Activated CD8-positive, alpha-beta memory T cell treated with anti-CD3 and anti-CD28 coated beads, Interleukin-2, amount 10 ng/mL, durations not matched to agents 7 days and 5 days (primary cell): ENCODE measurements at places on chromosomes 13 and 19. TPM values are rescaled to one million over a fixed set of nuclear protein-coding genes. Genes with fewer than 3 reads are reported as not detected.

DNA sequence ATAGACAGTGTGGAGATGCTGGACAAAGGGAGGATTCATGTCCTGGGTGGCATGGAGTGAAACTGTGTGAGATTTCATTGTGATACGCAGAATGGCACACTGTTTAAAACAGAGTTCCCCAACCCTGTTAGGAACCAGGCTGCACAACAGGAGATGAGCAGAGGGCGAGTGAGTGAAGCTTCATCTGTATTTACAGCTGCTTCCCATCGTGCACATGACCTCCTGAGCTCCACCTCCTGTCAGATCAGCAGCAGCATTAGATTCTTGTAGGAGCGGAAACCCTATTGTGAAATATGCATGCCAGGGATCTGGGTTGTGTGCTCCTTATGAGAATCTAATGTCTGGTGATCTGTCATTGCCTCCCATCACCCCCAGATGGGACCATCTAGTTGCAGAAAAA lies 72.5 kb downstream of the RAP2A start:
- DNase-seq, result no peak

DNA sequence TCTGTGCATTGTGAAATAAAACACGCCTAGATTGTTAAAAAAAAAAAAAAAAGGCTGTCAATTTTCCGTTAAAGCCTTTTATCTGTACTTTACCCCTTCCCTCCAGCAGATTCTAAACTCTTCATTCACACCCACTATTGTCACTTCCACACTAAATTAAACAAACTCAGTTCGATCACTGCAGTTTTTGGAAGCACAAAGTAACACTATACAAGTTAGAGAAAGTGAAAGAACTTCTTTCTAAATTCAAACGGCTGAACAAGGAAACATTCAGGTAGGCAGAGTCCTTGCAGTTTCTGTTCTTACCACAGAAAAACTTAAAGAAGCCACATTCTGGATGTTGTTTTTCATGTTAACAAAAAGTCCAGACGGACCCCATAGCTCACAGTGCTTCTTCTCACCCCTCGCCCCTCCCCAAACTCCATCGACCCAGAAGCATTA lies 27.5 kb upstream of the UBE2L5 start:
- DNase-seq, result no peak

GRCh38 chr19:28465371-28466086 lies 747.4 kb downstream of the UQCRFS1 start:
- no peak for DNase-seq

DNA sequence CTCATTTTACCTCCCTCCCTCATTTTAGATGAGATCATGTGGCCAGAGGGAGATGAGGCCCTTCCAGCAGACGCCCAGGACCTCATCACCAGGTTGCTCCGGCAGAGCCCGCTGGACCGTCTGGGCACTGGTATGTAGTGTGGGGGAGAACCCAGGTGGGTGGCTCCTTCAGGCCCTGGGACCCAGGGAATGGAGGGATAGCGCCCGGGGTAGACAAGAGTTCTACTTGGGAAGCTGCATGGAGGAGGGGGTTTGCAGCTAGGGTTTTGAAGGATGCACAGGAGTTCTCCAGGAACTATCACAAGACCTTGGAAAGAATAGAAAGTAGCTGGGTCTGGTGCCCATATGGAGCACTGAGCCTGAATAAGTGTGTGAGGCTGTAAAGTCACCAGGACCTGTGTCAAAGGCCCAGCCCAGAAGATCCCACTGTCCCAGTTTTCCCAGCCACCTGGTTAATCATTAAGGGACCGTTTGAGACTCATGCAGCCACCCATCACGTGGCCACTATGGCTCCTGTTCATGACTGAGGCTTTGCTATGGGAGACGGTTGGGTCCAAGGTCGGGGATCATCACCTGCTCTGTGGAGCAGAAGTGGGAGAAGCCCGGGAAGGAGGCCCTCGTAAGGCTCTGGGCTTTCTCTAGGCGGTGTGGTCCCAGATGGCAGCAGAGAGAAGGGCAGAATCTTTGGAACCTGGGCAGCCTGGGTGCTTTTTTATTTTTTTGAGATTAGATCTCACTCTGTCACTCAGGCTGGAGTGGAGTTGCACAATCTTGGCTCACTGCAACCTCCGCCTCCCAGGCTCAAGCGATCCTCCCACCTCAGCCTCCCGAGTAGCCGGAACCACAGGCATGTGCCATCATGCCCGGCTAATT lies 17.0 kb upstream of the PIK3R2 start:
- no peak for DNase-seq

- no peak for DNase-seq
Measured at GRCh38 chr13:20148501-20149183, 12.2 kb downstream of the GJA3 start.

CEACAM7 gene
- not detected for total RNA-seq

LMTK3 gene
- total RNA-seq, result 3.5 TPM

DNA sequence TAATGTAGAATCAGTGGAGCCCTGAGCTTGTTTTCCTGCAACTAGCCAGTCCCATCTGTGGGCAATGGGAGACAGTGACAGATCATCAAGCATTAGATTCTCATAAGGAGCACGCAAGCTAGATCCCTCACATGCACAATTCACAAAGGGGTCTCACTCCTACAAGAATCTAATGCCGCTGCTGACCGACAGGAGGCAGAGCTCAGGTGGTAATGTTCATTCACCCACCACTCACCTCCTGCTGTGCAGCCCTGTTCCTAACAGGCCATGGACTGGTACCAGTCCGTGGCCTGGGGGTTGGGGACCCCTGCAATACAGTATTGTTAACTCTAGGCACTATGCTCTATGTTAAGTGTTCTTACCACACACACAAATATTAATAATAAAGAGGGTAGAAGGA lies 362.8 kb downstream of the RBM26 start:
- DNase-seq, result no peak

- DNase-seq, result no peak
Measured at GRCh38 chr13:38045278-38046048, 175.9 kb upstream of the TRPC4 start.

DNA sequence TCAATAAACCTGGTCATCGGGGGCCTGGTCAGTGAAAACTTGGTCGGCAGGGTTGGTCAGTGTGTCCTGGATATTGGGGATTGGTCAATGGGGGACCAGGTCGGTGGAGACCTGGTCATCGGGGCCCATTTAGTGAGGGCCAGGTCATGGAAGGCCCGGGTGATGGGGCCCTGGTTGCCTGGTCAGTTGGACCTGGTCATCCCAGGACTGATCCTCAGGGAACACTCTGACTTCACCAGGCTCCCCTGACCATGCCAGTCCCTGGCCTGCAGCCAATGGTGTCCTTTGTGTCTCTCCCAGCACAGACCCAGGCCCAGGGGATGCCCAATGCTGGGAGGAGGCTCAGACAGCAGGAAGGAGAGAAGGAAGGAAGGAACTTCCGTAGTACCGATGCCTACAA lies 42.1 kb upstream of the TPM4 start:
- DNase-seq, result no peak

WDR62 gene
- 34.5 TPM for total RNA-seq

- DNase-seq, result no peak
Measured at GRCh38 chr13:98450539-98451111, 126.3 kb downstream of the STK24 start.

ZNF549 gene
- total RNA-seq, result 6.6 TPM

DNA sequence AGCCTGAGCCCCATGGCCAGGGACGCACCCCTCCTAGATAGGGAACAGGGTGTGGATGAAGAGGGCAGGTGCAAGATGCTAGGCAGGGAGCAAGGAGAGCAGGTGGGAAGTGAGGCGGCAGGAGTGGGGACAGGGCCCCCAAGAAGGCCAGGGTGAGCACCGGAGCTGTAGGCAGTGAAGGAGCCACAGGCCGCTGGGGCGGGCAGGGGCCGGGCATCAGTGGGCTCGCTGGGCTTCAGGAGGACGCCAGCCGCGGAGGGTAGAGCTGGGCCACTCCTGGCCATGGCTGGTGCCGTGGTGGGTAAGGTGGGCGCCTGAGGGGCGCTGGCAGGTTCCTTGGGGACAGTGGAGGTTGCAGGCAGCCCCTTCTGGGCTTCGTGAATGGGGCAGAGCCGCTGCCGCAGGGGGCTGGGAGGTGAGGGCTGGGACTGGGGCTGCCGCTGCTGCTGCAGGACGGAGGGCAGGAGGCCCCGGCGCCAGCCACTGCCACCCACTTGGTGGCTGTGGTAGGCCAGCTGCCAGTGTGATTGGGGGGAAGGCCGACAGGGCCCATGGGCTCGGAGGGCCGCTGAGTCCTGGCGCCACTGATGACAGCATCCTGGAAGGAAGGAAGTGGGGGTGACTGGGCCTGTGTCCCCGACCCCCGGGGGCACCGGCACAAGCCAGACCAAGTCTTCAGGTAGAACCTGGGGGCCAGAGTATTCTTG lies 2.1 kb downstream of the NKPD1 start:
- DNase-seq, result no peak

DNA sequence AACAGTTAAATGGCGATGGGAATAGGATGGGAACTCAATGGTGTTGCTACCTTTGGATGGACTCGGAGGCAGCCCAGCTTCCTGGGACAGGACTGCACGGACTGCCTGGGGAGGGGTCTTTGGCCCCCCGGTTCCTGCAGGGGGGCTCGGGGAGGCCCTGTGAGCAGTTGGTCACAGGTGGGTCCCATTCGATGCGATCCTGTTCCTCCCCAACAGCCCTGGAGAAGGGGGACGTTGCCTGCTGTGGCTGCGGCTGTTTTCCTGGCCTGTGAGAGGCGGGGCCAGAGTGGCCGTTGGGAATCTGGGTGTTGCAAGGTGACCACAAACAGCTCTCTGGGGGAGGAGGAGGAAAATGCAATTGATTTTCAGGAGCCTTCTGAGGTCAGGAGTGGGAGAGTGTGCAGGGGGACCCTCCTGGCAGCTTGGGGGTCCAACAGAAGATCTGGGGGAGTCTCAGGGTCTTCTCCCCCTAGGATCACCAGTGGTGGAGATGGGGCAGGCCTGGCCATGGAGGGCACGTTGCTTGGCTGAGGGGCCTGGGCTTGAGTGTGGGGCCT lies 1.9 kb upstream of the PLPPR3 start:
- DNase-seq, result no peak

DNA sequence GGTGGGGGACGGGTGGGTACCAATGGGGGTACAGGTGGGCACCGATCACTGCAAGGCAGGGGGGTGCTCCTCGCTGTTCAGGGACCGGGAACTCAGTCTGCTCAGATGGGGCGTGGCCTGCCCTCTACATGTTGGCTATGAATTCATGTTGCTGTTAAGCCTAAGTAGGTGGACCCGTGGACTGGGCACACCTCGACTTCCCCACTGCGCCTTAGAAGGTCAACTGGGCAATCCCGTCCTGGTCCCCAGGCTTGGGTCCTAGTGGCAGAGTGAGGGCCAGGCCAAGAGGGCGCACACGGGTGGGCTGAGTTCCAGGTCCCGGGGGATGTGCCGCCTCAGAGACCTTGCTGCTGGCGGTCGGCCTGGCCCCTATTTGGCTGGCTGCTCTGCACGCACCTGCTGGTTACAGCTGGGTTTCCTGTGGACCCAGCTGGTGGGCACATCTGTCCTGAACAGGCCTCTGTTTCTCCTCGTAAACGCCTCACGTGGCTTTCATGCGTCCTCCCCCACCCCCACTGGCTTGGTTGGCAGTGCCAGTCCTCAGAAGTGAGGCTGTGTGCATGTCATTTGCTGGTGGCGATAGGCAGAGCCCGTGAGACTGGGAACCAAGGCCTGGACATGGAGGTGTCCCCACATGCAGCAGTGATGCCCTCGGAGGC lies 13.5 kb upstream of the ZNF554 start:
- no peak for DNase-seq

DNA sequence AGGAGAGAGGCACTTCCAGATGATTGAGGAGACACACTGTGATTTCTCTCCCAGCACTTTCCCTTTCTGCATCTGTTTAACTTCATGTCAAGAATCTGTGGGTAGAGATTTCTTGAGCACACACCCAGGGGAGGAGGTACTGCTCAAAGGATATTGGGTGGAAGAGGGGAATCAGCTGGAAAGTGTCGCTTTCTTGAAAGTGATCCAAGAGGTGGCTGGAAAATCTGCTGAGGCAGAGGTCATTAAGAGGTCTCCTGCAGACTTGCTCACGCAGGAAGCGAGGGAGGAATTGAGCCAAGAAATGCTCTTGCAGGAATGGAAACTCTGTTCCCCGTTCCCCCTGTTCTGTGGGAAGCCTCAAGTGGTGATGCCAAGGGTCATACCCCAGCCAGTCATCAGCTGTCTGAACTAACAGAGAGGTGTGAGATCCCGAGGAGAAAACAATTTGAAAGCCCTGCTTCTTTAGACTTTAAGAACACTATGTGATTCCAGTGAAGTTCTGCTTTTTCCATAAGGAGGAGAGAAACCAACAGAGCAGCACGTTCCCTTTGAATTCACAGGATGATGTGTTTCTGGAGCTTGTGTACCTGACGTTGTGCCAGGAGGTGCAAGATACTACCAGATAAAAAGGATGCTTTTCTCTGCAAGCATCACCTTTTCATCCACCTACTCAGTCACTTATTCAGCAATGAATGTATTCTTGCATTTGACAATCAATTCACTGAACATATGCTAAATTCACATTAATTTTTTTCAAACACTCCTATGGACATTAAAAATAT lies 163.4 kb upstream of the GPR12 start:
- no peak for DNase-seq

TRPC4 gene
- total RNA-seq, result not detected

GRCh38 chr13:32409561-32410421 lies 18.1 kb downstream of the N4BP2L1 start:
- DNase-seq, result no peak

- no peak for DNase-seq
Measured at GRCh38 chr13:41216160-41216559, 21.8 kb upstream of the KBTBD7 start.

PSG2 gene
- not detected for total RNA-seq

GRCh38 chr19:33297401-33298145 lies 4.8 kb downstream of the CEBPA start:
- DNase-seq, result no peak

DNA sequence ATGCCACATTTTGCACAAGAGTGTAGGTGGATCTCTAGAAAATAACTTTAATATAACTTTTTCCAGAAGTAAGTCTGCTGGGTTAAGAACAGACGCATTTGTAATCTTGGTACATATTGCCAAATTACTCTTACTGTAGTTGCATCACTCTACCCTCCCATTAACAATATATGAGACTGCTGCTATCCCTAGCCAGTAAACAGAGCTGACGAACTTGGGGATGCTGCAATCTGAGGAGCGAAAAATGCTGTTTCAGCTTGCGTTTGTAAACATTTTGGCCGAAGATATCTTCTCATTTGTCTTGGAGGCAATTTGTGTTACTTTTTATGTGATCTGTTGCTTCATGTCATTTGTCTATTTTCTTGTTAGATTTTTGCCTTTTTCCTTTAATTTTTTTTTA lies 1482.8 kb downstream of the OLFM4 start:
- no peak for DNase-seq

GRCh38 chr13:23212671-23213070 lies 31.9 kb downstream of the SGCG start:
- DNase-seq, result no peak

CYP2A7 gene
- not detected for total RNA-seq

DNA sequence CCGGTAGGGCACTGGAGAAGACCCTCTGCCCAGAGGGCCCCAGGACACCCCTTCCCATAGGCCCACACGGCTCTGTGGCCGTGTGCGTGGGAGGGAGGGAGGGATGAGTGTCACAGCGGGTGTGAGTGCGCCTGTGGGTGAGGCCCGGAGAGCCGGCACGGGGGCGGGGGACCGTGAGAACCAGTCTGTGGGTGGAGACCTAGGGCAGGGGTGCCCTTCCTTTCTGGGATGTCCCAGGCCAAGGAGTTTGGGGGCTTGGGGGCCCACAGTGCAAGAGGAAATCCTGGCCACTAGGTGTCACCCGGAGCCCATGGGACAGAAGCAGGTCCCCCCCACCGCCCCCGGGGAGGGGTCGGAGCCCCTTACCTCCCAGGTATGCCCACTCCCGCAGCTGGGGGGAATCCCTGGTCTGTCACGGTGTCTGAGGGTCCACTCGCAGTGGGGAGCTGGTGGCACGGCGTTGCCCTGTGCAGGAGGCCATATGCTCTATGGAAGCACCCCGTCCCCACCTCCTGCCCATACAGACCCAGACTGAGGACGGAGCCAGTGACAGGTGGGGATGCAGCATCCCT lies 16.0 kb upstream of the SLC7A10 start:
- no peak for DNase-seq
